ENCODE measurements at places on chromosomes 2 and 18.

DNA sequence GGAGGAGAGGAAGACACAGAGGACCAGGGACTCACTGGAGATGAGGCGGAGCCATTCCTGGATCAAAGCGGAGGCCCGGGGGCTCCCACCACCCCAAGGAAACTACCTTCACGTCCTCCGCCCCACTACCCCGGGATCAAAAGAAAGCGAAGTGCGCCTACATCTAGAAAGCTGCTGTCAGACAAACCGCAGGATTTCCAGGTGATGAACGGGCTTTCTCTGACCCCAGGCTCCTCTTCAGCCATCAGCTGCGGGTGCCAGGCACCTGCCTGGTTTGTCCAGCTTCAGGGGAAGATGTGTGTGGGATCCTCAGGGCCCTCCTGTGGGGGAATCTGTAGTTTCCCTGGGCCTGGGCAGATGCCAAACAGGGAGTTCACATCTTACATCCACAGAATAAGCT lies 60.4 kb downstream of the DYSF start:
- no peak for ATAC-seq

DNA sequence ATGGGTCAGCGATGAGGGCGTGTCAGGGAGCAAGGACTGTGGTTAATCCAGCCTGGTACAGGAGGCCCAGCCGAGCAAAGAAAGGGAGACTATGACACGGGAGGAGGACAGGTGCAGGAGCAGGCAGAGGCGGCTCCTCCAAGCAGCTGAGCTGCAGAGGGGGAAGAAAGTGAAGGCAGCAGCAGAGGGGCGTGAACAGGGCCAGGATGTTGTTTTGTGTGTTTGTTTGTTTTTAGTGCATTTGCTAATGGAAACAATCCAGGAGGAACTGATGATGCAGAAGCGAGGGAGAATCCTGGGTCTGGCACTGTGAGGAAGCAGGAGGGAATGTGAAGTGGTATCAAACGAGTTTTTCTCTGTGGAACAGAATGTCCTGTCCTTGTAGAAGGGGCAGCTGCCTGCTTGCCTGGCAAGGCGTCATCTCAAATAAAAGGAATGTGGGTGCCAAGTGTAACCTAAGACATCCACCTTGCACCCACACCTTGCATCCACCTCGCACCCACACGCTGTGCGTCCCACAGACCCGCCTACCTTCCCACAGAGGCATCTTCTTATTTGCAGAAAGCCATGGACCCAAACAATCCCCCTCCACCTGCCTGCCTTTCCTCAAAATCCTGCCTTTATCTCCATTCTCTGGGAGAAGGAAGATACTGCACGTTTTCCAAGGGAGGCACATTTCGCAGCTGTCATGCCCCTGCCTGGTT lies 134.8 kb downstream of the SH3BP4 start:
- ATAC-seq, result no peak

DNA sequence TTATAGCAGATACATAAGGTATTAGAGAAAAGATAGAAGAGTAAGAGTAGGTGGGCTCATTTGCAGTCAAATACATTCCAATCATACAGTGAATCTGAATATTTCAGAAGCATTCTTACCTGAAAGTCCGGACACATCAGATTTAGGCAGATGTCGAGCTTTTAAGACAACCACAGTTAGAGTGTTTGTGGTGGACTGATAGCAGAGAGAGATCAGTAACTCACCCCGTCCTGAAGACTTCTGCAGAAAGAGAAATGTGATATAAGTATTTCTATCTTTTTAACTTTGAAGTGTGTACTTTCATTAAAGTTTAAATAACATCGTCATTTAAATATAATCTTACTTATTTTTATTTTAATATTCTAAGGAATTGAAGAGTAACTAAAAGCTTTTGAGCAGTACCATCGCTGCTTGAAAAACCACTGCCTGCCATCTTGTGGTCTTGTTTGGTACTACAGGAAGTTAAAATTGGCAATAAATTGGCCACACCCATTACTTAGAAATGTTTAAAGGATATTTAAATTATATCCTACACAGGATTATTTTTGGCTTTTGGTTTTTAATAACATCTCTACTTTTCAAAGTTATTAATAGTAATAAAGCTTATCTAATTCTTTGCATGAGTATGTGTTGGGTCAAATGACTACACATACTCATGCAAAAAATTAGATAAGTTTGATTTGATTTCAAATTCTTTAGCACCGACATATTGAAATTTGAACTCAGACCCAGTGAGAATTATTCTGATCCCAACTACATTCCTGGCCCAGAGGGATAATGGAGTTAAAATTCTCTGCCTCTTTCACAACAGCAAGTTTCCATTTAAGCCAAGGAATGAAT lies 5.5 kb downstream of the SYT4 start:
- peak; percentile 64 for ATAC-seq

- no peak for ATAC-seq
Observed at GRCh38 chr2:74003494-74004211, 18.9 kb downstream of the TET3 start.

DNA sequence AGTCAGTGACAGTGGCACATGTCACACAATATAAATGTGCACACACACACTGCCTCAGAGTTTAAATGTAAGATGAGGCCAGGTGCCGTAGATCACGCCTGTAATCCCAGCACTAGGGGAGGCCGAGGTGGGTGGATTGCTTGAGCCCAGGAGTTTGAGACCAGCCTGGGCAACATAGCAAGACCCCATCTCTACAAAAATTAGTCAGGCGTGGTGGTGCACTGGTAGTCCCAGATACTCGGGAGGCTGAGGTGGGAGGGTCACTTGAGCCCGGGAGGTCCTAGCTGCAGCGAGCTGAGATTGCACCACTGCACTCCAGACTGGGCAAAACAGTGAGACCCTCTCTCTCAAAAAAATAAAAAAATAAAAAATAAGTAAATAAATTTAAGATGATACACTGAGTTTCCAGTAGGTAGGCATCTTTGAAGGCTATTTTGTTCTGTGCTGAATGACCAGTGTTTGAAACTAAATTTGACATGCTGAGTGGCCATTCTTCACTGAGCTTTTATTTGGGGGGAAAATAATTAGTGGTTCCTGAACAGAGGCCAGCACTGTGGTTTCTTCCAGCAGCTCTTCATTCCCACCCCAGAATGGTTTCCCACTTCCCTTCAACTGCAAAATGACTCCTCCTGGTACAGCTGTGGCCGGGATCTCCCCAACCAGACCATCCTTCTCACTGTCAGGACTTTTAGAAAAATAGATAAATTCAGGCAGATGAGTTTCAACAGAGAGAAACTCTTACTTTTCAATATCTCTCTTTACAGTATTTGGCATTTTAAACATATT lies 44.9 kb downstream of the PSMG2 start:
- no peak for ATAC-seq

DNA sequence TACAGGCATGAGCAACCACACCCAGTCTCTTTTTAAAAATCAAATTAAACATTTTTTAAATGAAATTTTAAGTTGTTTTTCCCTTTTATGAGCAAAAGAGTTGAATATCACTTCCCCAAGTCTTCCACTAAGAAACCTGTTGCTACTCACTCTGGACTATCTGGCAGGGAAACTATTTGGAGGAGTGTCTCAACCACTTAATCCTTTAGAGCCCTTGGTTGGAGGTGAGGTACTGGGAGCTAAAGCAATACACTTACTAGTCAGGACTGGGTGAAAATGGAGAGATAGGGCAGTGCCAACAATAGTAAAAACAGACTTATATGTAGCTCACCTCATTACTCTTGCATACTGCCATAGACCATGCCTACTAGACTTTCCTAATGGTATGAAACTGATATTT lies 135.5 kb downstream of the RND3 start:
- ATAC-seq, result no peak

DNA sequence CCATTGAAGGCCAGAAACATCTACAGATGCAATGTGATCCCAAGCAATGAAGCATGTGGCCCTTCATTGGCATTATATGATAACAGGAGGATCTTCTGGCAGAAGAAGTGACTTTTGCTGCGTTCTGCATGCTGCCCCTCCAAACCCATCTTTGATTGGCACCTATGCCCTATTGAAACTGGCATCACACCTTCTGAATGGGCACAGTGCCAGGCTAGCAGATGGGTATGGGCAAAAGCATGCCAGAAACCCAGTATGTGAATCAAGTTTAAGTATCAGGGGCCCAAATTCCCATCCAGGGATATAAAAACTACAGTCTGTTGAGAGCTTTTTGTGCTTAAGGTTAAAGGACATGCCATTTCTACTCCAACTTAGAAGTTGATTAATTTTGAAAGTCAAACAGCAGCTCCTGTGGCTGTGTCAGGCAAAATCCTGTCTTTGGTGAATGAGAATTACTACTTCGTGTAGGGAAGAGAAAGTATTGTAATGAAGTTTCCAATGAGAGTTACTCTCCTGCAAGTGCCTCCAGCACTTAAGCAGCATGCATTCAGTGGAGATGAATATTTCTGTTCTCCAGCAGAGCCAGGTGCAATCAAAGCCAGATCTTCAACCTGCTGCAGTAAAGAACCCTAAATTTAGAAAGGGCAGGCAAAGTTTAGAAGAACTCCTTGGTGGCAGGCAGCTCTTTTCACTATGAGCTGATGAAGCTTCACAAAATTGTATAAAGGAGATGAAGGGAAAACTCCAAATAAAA lies 8.6 kb downstream of the VRK2 start:
- ATAC-seq, result no peak

GRCh38 chr2:61135510-61135909 lies 26.5 kb upstream of the C2orf74 start:
- ATAC-seq, result peak; percentile 96

DNA sequence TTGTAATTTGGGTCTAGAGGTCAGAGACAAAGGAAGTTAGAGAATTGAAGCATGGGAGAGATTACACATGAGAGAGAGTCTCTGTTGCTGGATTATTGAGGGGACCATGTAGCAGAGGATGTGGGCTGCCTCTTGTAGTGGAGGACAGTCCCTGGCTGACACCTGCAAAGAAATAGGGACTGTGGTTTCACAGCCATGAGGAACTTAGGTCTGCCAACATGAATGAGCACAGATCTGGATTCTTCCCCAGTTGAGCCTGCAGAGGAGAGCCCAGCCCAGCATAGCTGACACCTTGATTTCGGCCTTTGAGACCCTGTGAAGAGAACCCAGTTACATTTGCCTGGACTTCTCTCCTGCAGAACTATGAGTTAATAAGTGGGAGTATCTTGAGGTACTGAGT lies 179.5 kb upstream of the TWIST2 start:
- ATAC-seq, result no peak

DNA sequence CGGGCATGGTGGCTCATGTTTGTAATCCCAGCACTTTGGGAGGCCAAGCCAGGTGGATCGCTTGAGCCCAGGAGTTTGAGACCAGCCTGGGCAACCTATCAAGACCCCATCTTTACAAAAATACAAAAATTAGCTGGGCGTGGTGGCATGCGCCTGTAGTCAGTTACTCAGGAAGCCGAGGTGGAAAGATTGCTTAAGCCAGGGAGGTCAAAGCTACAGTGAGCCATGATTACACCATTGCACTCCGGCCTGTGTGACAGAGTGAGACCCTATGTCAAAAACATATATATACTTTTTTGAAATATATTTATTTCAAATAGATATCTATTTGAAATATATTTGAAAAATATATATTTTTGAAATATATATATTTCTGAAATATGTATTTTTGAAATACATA lies 10.9 kb downstream of the OSBPL1A start:
- ATAC-seq, result no peak

- no peak for ATAC-seq
Observed at GRCh38 chr2:223051693-223052289, at the start of gene KCNE4. TSS of gene KCNE4 (plus strand) at chr2:223052190. CDS start at chr2:223052831, 641 bp downstream.

GRCh38 chr18:34909637-34910364 lies 131.4 kb upstream of the MAPRE2 start:
- no peak for ATAC-seq

DNA sequence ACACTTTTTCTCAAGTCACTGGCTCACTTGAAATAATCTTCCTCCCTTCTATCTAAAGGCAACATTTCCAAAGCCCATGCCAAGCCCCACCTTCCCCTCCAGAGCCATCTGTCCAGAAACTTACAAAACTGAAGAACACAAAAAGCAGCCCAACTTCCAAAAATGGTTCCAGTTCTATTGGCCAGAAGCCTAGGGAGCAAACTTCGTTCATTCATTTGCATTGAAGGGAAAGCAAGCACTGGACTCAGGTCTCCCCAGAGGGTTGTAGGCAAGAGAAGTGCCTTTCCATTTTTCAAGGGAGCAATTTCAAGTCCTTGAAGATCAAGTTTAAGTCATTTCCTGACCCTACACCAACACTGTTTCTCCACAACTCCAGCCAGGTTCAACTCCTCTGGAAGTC lies 585.0 kb downstream of the BCL11A start:
- no peak for ATAC-seq

- ATAC-seq, result peak; percentile 96
Observed at GRCh38 chr18:59502274-59503175, 143.5 kb upstream of the LMAN1 start.

- no peak for ATAC-seq
Observed at GRCh38 chr2:218152777-218153176, 14.0 kb downstream of the CXCR1 start.

- ATAC-seq, result no peak
Observed at GRCh38 chr2:64866797-64867196, 122.4 kb upstream of the SLC1A4 start.

DNA sequence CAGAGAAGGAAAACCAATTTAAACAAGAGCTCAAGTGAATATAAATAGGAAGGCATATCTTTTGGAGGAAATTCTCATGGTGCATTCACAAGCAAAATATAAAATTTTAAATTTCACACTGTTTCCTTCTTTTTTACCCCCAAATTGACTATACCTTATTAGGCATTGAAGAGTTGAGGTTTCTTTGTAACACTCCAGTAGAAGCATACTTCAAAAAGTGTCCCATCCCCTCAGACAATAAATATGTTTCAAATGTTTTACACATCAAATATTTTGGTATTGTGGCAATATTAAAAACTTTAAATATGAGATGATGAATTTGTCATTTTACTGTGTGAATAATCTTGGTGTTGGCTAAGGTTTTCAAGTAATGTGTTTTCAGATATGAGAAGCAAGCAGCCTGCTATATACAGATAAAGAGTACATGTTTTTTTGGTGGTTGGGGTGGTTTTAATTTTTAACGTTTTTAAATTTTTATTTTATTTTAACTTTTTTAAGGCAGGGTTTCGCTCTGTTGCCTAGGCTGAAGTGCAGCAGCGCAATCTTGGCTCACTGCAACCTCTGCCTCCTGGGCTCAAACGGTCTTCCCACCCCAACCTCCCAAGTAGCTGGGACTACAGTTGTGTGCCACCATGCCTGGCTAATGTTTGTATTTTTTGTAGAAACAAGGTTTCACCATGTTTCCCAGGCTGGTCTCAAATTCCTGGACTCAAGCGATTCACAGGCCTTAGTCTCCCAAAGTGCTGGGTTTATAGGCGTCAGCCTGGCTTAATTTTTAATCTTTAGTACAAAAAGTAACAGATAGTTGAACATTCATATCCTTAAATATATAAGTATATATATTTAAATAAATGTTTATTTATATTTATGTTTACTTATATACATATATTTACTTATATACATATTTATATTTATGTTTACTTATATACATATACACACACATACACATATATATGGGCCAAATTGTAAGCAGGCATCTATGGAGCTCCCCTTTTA lies 36.5 kb upstream of the DLX1 start:
- ATAC-seq, result no peak

DNA sequence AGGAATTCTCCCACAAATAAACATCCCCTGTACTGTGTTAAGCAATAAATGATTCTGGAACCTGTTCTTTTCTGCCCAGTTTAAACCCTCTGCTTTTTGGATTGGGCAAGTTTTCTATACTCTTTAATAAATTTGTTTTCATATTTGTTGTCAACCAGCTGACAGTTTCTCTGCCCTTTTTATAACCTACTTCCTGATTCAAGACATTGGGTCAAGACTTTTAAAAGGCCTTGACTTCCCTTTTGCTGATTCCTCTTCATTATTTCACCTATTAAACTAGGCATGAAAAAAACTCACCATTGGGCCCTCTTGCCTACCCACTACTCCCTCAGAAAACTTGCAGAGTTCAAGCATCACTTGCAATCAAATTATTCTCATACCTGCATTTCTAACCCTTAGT lies 459.5 kb downstream of the ARHGAP15 start:
- ATAC-seq, result no peak
